Erythroblast (primary cell): ENCODE measurements at places on chromosomes 2 and 18.
A peak's percentile ranks its signal among the peaks of the same experiment; 100 is the strongest.

- DNase-seq = no peak
These were observed 5.9 kb upstream of the RAX start for GRCh38 chr18:59279193-59279592.

GRCh38 chr2:120904830-120905234 is 169.2 kb downstream of the GLI2 start:
- DNase-seq = no peak

GRCh38 chr2:191220671-191221070 is 24.5 kb upstream of the MYO1B start:
- no peak for DNase-seq

DNA sequence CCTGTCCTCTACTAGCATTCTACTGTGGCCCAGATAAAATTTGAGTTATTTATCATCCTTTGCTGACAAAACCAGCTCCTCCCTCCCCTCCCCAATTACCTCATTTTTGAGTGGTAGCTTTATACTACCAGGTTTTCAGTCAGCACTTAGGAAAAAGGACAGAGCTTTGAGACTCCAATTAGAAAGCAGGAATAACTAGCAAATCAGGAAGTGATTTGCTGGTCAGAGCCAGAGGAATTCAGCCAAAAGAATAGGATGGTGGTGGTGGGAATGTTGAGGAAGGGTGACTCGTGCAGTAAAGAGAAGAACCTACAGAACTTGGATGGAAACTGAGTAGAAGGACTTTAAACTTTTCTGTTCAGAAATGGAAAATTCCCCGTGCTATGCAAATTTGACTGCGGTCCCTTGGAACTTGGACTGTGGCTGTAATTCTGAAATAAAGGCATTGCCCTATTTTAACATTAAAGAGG is 3.7 kb downstream of the MYL12B start:
- DNase-seq = peak; percentile 29

DNA sequence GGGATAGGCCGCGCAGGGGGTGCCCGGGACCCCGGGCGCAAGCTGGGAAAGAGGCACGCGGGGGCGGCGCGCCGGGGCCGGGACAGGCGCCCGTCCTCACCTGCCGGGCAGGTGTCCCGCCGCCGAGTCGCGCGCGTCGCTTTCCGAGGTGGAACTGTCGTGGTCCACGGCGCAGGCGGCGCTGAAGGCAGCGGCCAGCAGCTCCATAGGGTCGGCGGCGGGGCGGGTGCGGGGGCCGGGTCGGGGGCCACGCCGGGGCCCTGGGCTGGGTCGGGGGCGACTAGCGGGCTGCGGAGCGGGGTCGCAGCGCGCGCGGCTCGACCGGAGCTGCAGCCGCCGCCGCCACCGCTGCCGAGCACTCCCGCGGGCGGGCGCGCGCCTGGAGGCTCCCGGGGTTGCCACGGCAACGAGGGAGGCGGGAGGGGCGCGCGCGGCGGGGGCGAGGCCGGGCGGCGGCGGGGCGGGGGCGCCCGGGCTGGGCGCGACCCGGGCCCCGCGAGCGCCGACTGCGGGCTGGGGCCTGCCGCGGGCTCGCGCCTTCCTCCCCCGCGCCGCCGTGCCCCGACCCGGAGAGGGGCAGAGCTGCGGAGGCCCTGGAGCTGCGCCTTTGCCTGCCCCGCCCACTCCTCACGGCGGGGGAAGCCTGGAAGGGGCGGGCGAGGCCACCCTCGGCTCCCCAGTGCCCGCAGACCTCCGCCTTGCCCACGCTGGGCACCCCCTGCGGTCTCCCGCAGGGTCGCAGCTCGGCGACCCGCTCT is 57.9 kb downstream of the SNORC start:
- no peak for DNase-seq

GRCh38 chr2:109214651-109215371 is 85.8 kb downstream of the SH3RF3 start:
- DNase-seq = no peak

GRCh38 chr18:51044928-51045585 is 15.0 kb downstream of the SMAD4 start:
- no peak for DNase-seq

GRCh38 chr2:9533663-9534062 is 22.0 kb downstream of the ADAM17 start:
- no peak for DNase-seq

DNA sequence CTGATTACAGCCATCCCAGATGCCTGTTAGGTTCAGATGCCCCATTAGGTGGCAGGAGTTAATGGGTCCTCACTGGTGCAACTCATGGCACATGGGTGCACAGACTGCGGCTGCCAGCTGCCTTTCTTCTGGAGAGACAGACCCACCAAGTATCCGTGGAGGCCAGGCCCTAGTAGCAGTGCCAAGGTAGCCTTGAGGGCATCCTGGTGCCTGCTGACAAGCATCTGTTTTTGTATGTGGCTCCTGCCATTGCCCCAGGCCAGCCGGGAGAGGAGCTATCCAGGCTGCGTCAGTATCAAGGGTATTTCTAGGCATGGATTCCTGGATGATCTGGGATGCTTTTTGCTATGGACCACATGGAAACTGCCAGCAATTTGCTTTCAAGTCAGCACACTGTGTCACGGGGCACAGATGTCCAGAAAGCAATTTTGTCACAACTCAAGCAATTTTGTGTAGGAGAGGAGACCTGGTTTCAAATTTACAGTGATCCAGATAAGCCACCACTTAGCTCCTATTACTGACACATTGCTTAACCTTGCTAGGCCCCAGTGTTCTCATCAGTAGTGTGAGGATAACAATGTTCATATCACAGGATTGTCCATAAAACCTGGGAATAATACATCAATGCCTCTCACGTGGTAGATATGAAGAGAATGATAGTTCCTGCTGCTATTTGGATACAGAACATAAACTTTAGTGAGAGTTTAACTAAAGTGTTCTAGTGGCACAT is 815.1 kb upstream of the RAB6C start:
- DNase-seq = no peak

DNA sequence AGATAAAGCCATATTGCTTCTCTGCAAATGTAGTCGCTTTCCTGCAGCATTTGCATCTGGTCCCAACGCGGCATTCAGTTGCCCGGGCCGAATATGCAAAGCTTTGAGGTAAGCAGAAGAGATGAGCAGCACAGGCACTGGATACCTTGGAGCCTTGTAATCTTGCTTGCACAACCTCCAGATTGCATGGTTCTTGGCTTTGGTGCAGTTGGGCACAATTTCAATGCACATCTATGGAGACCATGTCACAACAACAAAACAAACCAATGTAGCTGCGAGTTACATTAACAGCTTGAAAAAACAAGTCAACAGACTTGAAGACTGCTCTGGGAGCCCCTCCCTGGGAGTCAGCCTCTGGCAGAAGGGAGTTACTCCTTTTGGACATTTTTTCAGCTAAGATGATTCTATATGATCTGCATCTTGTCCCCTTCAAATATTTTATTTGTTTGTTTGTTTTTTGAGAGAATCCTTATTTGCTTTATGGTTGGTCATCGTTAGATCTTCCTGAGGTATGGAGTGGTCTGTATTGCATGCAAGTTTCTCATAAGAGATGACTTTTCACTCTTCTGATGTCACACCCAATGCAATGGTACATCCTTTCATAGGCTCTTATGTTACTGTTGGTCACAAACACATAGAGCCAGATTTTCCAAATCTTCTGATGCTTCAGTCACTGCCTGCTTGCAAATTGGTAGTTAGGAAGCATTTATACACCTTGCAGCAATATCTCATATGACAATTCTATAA is 113.5 kb downstream of the EFEMP1 start:
- no peak for DNase-seq

DNA sequence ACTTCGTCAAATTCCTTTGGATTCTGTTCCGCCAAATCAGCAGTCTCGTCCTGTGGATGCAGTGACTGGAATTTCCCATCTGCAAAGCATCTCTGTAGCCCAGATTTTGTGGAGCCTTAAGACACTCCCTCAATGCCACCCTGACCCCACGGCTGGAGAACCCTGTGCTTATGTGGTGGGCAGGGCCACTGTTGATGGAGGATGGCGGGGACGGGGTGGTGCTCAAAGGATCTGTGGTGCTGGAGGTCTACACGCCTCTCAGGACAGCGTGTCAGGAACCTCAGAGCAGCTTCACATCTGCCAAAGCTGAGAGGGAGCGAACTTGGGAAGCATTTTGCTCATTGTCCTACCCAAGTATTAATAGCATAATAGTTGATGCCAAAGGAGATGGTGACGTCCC is 200.1 kb downstream of the MGAT5 start:
- DNase-seq = no peak

- no peak for DNase-seq
These were observed 1.9 kb upstream of the C1QL2 start for GRCh38 chr2:119160361-119160990.

- peak; percentile 11 for DNase-seq
These were observed 166.8 kb upstream of the ID2 start for GRCh38 chr2:8514796-8515758.
